ENCODE measurements at places on chromosomes 16 and 17. TPM values are rescaled to one million over a fixed set of nuclear protein-coding genes. Genes with fewer than 3 reads are reported as not detected.

The NPEPPS gene
- 111 TPM for polyA plus RNA-seq

DNA sequence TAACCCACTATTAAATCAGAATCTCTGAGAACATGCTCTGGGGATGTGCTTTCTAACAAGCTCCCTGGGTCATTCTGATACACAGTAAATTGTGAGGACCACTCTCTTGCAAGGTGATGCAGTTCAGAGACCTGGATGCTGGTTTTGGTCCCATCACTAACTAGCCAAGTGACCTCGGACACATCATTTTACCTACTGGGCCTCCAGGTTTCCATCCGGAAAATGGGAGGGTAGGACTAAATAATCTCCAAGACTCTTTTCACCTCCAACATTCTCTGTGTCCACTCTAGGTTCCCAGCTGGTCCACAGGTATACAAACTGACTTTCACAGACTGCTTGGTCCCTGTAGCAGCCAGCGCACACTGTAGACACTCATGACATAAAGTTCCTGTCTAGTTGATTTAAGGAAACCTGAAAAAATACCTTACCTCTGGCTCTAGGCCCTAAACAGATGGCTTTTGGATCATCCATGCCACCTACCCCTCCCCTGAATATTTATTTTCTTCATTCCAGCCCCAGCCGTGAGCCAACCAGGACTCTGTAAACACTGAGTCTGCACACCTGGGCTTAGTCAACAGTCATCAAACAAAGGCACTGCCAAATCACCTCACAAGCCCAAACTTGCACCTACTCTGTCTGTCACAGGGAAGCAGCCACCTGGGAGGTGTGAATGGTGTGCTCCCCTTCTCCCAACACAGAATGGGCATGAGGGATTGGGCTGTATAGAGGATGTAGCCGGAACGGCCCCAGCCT lies 51.3 kb upstream of the MRPS23 start:
- H3K27me3 ChIP-seq: no peaks in the 10 kb centered on the region
- peaks cover 57% of the 10 kb centered on the region for H3K4me1 ChIP-seq
- no peaks in the 10 kb centered on the region for H3K36me3 ChIP-seq
- H3K4me3 ChIP-seq: no peak overlapping the region
- DNase-seq: no peak
- no peak overlapping the region for H3K27ac ChIP-seq

The CORO7 gene
- polyA plus RNA-seq: 41.4 TPM

The TNFRSF13B gene
- 0.07 TPM for polyA plus RNA-seq

The EFCAB5 gene
- 1.5 TPM for polyA plus RNA-seq

GRCh38 chr17:27489045-27489715 lies 32.9 kb downstream of the KSR1 start:
- peaks cover 3% of the 10 kb centered on the region for H3K36me3 ChIP-seq
- no peak overlapping the region for H3K27ac ChIP-seq
- peaks cover 11% of the 10 kb centered on the region for H3K4me1 ChIP-seq

The FAM20A gene
- 10.2 TPM for polyA plus RNA-seq

- H3K27me3 ChIP-seq: peaks cover 10% of the 10 kb centered on the region
- DNase-seq: no peak
- no peaks in the 10 kb centered on the region for H3K36me3 ChIP-seq
- no peak overlapping the region for H3K27ac ChIP-seq
- H3K4me3 ChIP-seq: no peak overlapping the region
These were observed 28.4 kb downstream of the SLC25A10 start for GRCh38 chr17:81740395-81740961.

The SARM1 gene
- 17.0 TPM for polyA plus RNA-seq

DNA sequence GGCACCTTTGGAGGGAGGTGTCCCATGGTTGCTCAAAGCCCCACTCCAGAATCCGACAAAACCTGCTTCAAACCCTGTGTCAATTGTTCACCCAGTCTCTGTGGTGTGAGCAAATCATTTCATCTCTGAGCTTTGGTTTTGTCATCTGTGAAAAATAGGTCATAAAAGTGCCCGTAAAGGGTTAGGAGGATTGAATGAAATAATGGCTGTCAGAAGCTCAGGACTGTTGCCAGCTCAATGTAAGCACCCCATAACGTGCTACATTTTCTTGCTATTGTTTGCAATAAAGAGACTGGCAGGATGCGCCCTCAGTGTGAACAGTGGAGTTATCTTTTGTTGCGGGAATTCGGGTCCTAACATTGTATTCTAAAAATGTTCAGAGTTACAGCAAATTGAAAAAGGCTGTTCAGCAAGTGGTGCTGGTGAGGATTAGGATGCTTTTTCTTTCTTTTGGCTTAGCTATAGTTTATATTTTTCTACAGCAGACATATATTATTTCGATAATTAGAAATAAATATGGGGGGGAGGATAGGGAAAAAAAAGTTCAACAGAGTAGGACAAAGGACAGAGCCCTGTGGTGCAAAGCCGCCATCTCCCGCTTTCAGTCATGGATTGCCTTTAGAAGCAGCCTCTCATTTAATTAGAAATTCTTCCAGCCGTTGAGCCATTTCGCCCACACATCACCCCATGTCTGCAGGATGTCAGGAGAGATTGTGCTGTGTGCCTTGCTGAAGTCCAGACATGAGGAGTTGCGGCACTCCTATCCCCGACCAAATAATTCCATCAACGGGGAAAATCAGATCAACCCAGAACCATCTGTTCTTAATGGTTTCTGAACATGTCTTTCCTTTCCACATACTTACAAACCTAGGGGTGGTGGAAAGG lies 20.9 kb upstream of the PYY start:
- H3K27me3 ChIP-seq: peaks cover 26% of the 10 kb centered on the region
- DNase-seq: no peak
- H3K36me3 ChIP-seq: no peaks in the 10 kb centered on the region

- peak; percentile 53 for DNase-seq
- H3K36me3 ChIP-seq: no peaks in the 10 kb centered on the region
- H3K4me1 ChIP-seq: peaks cover 36% of the 10 kb centered on the region
- H3K27me3 ChIP-seq: peaks cover 71% of the 10 kb centered on the region
- no peak overlapping the region for H3K27ac ChIP-seq
These were observed 18.0 kb downstream of the ALOX12B start for GRCh38 chr17:8069587-8069860.
